ENCODE measurements at places on chromosomes 4 and X.

DNA sequence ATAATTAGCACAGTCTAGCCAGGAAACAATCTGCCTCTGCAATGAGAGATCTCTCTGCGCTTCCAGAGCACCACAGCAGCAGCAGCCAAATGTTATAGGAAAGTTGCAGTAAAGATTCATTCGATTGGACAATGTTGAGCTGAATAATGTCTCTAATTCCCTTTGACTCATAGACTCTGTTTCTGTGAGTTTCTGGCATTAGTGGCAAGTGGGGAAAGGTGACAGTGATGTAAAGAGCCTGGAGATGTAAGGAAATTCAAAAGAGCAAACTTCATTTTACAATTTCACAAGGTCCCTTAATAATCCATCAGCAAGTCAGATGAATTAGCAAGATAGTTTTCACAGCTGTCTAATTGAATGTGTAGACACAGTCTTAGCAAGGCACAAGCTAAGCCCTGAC lies 184.4 kb downstream of the VEGFC start:
- no peak for DNase-seq

- DNase-seq: no peak
These were observed 414.3 kb upstream of the RPS6KA3 start for GRCh38 chrX:20680998-20681397.

DNA sequence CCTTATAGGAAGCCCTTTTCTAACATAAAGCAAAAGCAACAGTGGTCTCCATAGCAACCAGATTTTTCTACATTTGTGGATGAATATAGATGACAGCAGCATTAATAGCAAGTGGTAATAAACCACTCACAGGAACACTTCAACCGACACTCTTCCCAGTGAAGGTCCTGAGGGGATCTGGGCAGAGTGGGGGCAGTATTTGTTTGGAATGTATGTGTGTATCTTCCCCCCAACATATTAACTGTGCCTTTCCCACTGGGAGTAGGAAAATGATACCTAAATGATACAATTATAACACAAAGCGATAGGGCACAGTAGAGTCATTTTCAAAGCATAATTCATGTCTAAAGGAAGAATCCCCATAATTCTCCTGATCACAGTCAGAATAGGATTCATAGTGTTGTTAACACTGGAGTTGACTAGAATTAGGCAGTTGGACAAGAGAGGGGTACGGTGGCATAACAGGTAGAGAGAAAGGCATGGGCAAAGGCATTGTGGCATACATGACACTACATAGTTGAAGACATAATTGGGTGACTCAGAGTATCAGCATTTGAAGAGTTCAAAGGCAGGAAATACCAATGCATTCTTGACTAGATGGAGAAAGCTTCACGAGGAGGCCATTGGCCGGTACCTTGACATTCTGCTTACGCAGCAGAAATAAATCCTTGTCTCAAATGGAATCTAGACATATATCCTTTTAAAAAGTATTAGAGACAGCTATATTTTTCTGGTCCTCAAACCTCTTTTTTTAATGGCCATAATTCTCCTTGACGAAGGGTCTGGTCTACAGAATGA lies 15.2 kb downstream of the CAPN6 start:
- no peak for DNase-seq

GRCh38 chr4:78766026-78766425 lies 10.1 kb upstream of the BMP2K start:
- DNase-seq: no peak

DNA sequence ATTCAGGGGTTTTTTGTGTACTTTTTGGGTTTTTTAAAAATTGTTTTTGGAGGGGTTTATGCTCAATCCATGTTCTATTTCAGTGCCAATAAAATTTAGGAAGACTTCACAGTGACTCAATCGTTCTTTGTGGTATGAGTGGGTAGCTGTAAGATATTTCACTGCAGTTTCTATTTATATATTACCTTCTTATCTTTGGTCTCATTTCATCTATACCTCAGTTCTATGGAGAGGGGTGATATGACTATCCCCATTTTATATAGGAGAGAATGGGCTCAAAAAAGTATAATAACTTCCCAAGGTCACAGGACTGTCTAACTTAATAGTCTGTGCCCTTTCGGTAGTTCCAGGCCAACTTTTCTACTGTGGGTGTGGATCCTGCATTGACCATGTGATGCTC lies 74.4 kb downstream of the MSN start:
- DNase-seq: no peak

DNA sequence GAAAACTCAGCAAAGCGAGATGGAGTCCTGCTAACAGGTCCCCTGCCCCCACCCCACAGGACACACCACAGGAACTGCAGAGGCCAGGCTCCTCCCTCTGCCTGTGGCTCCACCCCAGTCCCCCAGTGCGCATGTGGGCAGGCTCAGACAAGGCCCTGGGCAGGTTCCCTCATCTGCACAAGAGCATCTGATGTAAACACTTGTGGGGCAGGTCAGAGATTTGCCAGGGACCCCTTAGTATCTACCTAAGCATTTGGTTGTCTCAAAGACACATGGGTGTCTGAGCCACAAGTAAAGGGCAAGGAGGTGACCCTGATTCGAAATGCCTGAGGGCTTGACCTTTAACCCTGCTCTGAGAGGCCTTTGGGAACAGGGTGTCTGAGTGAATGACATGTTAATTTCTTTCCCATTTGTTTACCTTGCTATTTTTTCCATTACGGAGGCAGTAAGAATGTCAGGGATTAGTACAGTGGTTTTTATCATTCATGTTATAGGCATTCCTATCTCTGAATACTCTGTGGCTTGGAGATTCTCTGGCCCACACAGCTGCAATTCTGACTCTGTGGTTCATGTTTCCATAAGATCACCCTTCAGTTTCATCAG lies 85.3 kb downstream of the ZNF518B start:
- DNase-seq: no peak

- DNase-seq: no peak
These were observed 997.8 kb downstream of the ARAP2 start for GRCh38 chr4:35246493-35246892.

- no peak for DNase-seq
These were observed 26.9 kb upstream of the BMP3 start for GRCh38 chr4:81003597-81004111.

GRCh38 chrX:95040104-95040503 lies 1366.1 kb downstream of the FAM133A start:
- no peak for DNase-seq

DNA sequence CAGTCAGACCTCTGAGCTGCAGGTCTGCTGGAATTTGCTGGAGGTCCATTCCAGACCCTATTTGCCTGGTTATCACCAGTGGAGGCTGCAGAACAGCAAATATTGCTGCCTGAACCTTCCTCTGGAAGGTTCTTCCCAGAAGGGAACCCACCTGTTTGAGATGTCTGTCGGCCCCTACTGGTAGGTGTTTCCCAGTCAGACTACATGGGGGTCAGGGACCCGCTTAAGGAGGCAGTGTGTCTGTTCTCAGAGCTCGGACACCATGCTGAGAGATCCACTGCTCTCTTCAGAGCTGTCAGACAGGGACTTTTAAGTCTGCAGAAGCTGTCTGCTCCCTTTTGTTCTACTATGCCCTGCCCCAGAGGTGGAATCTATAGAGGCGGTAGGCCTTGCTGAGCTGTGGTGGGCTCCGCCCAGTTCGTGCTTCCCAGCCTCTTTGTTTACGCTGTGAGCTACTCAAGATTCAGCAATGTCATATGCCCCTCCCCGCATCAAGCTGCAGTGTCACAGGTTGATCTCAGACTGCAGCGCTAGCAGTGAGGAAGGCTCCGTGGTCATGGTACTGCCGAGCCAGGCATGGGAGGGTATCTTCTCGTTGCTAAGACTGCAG lies 44.1 kb upstream of the KDR start:
- DNase-seq: no peak

DNA sequence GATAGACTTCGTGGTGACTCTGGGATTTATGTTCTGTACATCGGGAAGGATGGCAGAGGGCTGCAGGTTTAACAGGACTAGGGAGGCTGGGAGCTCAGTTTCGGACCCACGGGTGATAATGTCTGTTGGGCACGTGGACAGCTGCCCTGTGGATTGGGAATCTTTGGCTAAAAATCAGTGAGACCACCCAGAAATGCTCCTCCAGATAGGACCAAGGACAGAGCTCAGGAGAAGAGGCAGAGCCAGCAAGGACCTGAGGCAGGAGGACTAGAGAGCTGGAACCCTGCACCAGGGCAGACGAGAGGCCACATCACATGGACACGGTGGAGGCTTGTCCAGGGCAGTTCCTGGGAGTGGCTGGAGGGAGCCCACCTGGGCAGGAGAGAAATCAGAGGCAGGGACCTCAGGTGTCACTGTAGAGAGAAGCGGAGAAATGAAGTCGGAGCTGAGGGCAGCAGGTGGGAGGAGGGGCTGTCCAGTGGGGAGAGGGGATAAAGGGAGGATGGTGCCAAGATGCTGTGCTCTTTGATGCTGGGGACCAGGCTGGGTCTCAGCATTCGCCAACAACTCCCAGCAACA lies 79.2 kb downstream of the CPZ start:
- no peak for DNase-seq

- no peak for DNase-seq
These were observed 254.5 kb downstream of the SPRY1 start for GRCh38 chr4:123651066-123651465.

DNA sequence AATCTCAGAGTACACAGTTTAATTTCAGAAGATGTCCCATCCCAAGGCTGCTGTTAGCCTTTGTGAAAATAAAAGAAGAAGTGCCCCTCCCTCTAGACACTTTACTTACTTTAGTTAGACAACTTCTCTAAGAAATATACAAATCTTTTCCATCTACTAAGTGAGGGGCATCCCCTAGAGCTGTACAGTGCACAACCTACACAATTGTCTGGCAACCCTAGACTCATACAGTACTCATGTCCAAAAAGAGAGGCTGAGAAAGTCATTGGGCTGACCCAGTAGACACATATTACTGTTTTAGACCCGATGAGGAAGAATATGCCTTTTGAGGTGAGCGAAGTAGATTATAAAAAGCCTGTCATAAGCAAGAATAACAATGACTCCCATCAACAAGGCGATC lies 297.6 kb downstream of the IDS start:
- DNase-seq: no peak

DNA sequence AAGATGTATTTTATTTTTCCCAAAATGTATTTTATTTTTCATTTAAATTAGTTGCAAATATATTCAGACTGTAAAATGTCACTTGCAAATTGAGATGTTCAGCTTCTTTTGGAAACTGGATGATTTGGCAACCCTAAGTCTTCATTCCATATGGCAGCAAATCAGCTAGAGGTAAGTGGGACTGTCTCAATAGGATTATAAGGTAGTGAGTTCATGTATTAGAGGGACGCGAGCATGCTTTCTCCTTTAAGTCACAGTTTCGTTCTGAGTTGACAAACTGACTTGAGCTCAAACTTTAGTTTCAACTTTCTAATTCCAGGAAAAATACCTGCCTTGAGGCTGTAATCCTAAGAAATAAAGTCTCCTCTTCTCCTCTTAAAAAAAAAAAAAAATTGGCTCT lies 44.2 kb upstream of the TMEM131L start:
- no peak for DNase-seq

DNA sequence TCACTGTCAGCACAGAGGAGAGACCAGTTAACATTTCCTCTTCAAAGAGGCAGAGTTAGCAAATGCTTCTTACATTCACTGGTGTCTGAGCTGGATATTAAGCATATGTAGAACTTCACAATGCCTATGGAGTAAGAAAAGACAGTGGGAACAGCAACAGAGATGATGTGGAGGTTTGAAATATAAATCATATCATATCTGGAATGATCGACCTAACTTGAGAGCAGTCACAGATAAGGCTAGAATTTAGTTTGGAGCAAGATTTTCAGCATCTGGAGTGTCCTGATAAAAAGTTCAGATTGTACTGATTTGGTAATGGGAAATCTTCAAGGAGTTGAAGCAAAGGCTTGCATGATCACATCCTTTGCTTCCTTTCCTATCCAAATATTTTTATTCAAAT lies 90.5 kb upstream of the ANKRD50 start:
- DNase-seq: no peak

GRCh38 chrX:100750883-100751282 lies 19.0 kb upstream of the SYTL4 start:
- DNase-seq: no peak

GRCh38 chr4:94598758-94599157 lies 147.0 kb downstream of the PDLIM5 start:
- DNase-seq: no peak

DNA sequence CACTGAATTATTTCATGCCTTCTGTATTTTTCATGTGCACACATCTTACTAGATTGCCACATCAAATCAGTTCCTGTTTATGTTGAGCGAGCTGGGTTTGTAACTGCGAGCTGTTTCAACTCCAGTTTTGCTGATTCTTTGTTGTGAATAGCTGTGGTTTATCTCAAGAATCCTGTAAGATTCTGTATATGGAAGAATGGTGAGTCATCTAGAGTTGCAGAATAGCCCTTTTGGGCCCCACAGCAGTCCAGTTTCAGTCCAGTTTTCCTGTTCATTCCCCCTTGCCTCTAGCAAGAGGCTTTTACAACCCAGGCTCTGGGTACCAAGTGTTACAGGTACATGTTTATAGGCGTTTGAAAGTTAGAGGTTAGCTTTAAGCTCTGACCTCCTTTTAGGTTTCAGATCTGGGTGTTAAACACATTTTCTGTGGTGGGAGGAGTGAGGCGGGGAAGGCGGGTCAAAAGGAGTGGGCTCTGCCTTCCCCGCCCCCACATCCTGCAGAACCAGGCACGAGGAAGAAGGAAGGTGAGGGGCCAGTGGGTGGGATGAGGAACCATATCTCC lies 32.7 kb downstream of the TBC1D14 start:
- DNase-seq: peak; percentile 69

- DNase-seq: no peak
These were observed 6.3 kb downstream of the IL15 start for GRCh38 chr4:141642711-141643110.

GRCh38 chrX:19707246-19707871 lies 180.0 kb downstream of the SH3KBP1 start:
- no peak for DNase-seq

DNA sequence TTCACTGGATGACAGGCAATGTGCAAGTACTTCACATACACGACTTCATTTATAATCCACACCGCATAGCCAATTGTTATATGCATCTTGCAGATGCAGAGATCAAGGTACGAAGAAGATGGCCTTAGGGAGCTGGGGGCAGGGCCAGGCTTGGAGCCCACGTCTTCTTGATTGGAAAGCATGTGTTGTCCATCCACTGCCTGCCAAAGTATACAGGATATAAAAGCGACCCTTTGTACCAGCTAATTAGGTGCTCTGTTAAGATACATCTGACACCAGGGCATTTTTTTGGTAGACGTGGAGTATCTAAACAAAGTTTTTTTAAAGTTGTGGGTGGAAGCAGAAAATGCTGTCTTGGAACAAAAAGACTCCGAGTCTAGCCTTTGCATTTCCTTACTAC lies 1.4 kb downstream of the C4orf36 start:
- no peak for DNase-seq

DNA sequence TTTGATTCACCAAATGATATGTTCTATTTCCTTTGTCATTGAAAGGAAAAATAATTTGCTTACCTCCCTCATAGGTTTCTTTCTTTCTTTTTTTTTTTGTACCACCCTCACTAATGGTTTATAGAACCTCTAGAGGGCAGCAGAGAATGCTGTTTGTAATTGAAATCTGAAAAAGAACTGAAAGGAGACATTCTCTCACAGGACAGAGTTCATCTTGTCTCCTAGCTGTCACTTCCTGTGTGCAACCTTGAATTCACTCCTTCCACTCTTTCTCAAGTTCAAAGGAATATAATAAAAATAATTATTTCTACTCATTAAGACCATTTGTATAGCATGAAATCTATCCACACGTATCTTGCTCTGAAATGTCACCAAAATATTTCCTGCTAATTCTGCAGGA lies 51.0 kb downstream of the GUCY1B1 start:
- DNase-seq: peak; percentile 7

GRCh38 chr4:25552580-25553271 lies 102.9 kb upstream of the SLC34A2 start:
- DNase-seq: no peak

- DNase-seq: no peak
These were observed 109.1 kb upstream of the SLC4A4 start for GRCh38 chr4:71229477-71230270.

Data from CD4-positive, alpha-beta T cell treated with Interleukin-6 at 100 ng/mL for 8 hours (primary cell).